Activated T-helper 1 cell treated with anti-CD3 and anti-CD28 coated beads, Interleukin-12 subunit alpha, Interleukin-12 subunit beta, Interleukin-2, Interleukin-4 antibody, amounts not matched to agents 30 ng/mL and 10 ng/mL and 1 ng/mL, durations not matched to agents 14 hours and 24 hours and 36 hours (primary cell): ENCODE measurements at places on chromosomes 13 and 19. TPM values are rescaled to one million over a fixed set of nuclear protein-coding genes. Genes with fewer than 3 reads are reported as not detected.
A peak's percentile ranks its signal among the peaks of the same experiment; 100 is the strongest.

DNA sequence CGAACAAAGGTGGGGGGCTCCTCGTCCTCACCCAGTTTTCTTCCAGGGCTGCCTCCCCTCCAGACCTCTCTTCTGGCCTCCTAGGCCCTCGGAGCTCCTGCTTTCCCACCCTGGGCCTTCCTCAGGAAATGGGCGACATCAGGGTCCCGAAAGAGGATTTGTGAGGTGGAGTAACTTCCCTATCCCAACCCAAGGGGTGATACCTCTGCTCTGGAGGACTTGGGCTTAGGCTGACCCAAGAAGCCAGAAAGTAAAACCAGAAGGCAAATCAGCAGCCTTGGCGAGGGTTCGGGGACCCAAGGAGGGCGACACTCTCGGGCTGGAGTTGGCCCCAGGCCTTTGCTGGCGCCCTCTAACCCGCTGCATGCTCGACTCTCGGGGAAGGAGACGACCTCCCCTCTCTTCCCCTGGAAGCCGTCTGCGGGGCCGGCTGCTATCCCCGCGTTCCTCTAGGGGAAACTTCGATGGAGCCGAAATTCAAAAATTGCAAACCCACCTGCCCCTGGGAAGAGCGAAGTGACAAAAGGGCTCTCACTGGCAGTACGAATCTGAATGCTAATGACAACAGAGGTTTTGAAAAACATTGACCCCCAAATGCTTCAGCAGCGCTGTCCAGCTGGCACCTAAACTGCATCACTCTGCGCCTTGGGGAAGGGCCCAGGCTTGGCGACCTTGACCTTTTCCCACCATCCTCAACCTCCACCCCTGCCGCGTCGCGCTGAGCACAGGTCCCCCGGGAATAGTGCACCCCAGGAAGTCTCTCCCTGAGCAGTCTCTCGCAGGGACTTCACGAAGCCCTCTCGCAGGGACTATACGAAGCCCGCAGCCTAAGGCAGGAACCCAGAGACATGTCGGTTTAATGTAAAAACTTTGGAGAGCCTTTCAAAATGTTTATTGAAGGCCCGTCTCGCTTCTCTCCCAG, 2.4 kb downstream of the PDX1 start:
- H3K36me3 ChIP-seq: no peaks in the 10 kb centered on the region
- DNase-seq: no peak
- peaks cover 81% of the 10 kb centered on the region for H3K27me3 ChIP-seq
- H3K4me3 ChIP-seq: no peak overlapping the region
- peaks cover 12% of the 10 kb centered on the region for H3K4me1 ChIP-seq

DNA sequence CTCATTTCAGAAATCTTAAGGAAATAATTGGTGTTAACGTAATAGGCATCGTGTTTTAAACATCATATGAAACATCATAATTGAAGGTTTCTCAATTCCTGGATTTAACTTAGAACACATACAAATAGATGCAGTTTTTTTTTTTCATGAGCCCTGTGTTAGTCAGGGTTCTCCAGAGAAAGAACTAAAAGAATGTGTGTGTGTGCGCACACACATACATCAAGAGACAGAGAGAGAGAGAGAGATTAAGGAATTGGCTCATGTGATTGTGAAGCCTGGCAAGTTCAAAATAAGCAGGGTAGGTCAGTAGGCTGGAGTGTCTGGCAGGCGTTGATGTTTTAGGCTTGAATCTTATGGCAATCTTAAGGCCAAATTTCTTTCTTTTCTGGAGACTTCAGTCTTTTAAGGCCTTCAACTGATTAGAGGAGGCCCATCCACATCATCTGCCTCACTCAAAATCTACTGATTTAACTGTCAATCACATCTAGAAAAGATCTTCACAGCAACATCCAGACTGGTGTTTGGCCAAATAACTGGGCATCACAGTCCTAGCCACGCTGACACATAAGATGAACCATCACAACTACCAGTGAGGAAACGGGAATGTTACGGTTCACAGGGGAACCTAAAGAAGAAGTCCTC, 25.2 kb downstream of the SPATA13 start:
- H3K4me1 ChIP-seq: peaks cover 64% of the 10 kb centered on the region
- no peaks in the 10 kb centered on the region for H3K27me3 ChIP-seq
- peaks cover 10% of the 10 kb centered on the region for H3K36me3 ChIP-seq

DNA sequence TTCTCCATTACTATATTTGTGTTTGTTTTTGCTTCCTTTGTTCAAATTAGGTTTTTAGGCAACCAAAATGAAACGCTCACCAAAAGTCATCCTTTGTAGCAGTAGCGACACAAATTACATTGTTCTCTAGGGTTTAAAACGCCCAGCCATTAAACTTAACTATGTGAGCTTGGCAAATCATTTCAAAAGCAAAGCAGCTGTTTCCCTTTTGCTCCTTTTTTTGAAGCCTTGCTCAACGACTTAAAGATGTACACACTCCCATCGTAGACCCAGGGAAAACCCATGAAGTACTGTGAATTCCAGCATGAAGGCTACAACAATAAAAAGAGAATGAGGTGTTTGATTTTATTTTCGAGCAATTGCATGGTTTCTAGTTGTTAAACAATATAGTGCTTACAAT, 106.7 kb downstream of the RAP2A start:
- peaks cover 3% of the 10 kb centered on the region for H3K27me3 ChIP-seq
- no peaks in the 10 kb centered on the region for H3K4me1 ChIP-seq
- no peaks in the 10 kb centered on the region for H3K36me3 ChIP-seq
- DNase-seq: no peak
- no peak overlapping the region for H3K4me3 ChIP-seq

- DNase-seq: no peak
- no peaks in the 10 kb centered on the region for H3K27me3 ChIP-seq
- peaks cover 54% of the 10 kb centered on the region for H3K36me3 ChIP-seq
- H3K27ac ChIP-seq: no peak overlapping the region
Measured at GRCh38 chr13:79336966-79337365, 69.1 kb downstream of the RBM26 start.

DNA sequence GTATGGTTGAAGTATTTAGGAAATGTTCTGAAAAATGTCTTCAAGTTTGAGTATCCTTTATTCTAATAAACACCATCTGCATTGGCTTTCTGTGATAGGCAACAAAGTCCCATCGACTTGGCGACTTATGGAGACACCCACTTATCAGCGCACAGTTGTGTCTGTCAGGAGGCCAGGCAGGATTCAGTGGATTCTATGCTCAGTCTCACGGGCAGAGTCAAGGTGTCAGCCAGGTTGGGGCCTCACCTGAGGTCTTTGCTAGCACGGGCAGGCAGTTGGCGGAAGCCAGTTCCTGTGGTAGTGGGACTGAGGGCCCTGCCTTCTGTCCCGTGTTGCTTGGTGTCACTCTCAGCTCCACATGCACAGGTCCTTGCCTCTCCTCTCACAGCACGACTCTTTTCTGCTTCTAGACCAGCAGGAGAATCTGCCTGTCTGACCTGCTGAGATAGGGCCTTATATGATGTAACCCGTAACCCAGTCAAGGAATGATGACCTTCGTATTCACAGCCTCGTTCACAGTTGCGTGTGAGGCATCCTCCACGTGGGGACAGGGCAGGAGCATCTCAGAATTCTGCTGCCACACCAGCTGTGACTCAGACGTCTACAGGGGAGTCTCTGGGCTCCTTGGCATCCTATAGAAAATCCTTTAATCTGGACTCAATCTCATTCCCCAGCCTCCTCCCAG, 10.0 kb downstream of the CUL4A start:
- H3K4me1 ChIP-seq: peaks cover 13% of the 10 kb centered on the region
- H3K4me3 ChIP-seq: no peak overlapping the region
- DNase-seq: no peak
- H3K27ac ChIP-seq: no peak overlapping the region
- peaks cover 23% of the 10 kb centered on the region for H3K36me3 ChIP-seq

GRCh38 chr13:62524498-62524897, 1108.8 kb upstream of the PCDH20 start:
- no peak for DNase-seq
- H3K27ac ChIP-seq: no peak overlapping the region
- no peak overlapping the region for H3K4me3 ChIP-seq
- no peaks in the 10 kb centered on the region for H3K27me3 ChIP-seq
- no peaks in the 10 kb centered on the region for H3K36me3 ChIP-seq
- no peaks in the 10 kb centered on the region for H3K4me1 ChIP-seq

GRCh38 chr19:33124207-33125098, 7.5 kb upstream of the WDR88 start:
- no peak overlapping the region for H3K27ac ChIP-seq
- no peak overlapping the region for H3K4me3 ChIP-seq
- peaks cover 9% of the 10 kb centered on the region for H3K4me1 ChIP-seq
- H3K27me3 ChIP-seq: no peaks in the 10 kb centered on the region

DNA sequence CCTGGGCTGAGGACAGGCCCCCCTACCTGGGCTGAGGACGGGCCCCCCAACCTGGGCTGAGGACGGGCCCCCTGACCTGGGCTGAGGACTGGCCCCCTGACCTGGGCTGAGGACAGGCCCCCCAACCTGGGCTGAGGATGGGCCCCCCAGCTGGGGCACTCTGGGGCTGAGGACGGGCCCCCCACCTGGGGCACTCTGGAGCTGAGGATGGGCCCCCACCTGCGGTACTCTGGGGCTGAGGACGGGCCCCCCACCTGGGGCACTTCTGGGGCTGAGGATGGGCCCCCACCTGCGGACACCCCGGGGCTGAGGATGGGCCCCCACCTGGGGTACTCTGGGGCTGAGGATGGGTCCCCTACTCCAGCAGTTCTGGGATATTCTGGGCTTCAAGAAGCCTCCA, 65.5 kb downstream of the RASA3 start:
- no peaks in the 10 kb centered on the region for H3K27me3 ChIP-seq
- peak overlapping the region; percentile 73 for H3K4me3 ChIP-seq
- H3K4me1 ChIP-seq: peaks cover 51% of the 10 kb centered on the region
- DNase-seq: no peak

The SMIM24 gene
- not detected in 2 replicates for total RNA-seq

The DNAJC15 gene
- total RNA-seq: 18.5 and 20.5 TPM in 2 replicates

The ZNF541 gene
- 0.05 and 0.39 TPM in 2 replicates for total RNA-seq

The KL gene
- 0.49 and 0.54 TPM in 2 replicates for total RNA-seq

The IGFL3 gene
- not detected in 2 replicates for total RNA-seq

The CEACAM7 gene
- total RNA-seq: not detected in 2 replicates
